ENCODE measurements at places on chromosomes 7 and 10.

GRCh38 chr7:66696774-66697191, 43.8 kb upstream of the RABGEF1 start:
- DNase-seq: no peak

GRCh38 chr7:86149024-86149665, 494.6 kb upstream of the GRM3 start:
- DNase-seq: no peak

DNA sequence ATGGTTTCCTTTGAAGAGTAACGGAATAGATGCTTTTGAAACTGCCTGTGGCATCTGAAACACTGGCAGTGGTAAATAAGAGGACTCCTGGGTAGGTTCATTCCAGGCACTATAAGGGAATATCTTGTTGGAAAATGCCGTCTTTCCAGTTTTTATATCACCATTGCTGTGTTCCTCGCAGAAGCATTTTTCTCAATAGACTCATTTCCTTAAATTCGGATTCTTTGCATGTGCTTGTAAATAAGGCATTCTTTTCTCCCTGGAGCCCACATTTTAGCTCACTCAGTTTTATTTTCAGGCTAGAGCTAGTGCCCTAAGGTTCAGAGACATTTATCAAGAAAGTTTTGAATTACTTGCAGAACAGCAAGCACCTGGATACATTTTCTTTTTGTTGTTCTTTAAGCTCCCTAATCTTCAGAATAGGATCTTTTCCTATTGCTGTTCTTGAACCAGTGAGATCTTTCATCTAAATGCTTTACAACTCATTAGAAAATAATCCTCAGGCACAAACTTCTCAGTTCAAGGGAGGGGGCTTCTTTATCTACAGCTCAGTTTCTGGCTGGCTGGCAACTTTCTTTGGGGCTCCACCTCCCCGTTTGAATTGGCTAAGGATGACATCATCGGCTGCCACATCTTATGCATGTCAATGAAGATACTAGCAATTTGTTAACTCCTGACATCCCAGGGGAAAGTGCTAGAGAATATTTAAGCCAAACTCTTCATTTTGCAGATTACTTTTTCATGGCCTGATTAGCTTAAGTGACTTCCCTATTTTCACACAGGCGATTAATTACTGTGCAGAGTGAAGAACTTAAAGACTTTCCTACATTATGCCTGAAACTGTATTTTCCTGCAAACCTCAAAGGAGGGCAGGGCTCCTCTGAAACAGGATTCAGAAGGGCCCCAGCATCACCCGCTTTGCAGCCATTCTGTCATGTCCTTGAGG, 133.7 kb upstream of the RSU1 start:
- DNase-seq: no peak

DNA sequence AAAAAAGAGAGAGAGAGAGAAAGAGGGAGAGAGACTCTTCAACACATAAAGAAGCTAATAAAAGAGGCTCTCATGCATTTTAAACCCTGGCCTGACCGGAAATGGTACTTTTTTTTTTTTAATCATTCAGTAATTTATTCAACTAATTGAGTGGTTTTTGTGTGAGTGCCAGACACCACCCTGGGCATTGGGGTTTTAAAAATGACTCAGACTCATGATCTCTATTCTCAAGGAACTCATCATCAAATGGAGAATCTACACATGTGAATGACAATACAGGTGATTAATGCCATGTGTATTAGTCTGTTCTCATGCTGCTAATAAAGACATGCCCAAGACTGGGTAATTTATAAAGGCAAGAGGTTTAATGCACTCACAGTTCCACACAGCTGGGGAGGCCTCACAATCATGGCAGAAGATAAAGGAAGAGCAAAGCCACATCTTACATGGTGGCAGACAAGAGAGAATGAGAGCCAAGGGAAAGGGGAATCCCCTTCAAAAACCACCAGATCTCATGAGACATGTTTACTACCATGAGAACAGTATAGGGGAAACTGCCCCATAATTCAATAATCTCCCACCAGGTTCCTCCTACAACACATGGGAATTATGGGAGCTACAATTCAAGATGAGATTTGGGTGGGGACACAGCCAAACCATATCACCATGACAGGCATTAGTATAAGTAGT, 158.5 kb upstream of the AUTS2 start:
- DNase-seq: no peak

DNA sequence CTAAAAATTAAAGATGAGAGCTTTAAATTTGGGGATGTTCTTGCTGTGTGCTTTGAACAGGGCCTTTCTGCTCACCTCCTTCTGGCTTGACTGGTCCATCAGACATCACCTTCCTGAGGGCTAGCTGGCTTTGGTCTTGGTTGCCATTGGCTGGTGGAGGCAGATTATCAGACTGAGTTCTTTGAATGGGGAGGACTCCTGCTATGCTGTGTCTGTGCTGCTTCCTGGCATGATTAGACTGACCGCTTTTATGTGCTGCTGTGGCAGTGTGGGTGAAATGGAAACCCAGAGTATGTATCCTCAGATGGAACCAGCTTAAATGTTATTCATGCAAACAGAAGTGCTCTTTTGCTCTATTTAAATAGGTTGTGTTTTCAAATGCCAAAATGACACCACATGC, 341.6 kb downstream of the PCLO start:
- DNase-seq: no peak
